Fibroblast of lung (primary cell): ENCODE measurements at places on chromosomes 2 and 18. TPM values are rescaled to one million over a fixed set of nuclear protein-coding genes. Genes with fewer than 3 reads are reported as not detected.

GRCh38 chr2:43047187-43047780 is 179.1 kb downstream of the ZFP36L2 start:
- peaks cover 21% of the 10 kb centered on the region for H3K4me1 ChIP-seq
- no peaks in the 10 kb centered on the region for H3K36me3 ChIP-seq
- no peak for DNase-seq
- H3K27ac ChIP-seq = no peak overlapping the region

DNA sequence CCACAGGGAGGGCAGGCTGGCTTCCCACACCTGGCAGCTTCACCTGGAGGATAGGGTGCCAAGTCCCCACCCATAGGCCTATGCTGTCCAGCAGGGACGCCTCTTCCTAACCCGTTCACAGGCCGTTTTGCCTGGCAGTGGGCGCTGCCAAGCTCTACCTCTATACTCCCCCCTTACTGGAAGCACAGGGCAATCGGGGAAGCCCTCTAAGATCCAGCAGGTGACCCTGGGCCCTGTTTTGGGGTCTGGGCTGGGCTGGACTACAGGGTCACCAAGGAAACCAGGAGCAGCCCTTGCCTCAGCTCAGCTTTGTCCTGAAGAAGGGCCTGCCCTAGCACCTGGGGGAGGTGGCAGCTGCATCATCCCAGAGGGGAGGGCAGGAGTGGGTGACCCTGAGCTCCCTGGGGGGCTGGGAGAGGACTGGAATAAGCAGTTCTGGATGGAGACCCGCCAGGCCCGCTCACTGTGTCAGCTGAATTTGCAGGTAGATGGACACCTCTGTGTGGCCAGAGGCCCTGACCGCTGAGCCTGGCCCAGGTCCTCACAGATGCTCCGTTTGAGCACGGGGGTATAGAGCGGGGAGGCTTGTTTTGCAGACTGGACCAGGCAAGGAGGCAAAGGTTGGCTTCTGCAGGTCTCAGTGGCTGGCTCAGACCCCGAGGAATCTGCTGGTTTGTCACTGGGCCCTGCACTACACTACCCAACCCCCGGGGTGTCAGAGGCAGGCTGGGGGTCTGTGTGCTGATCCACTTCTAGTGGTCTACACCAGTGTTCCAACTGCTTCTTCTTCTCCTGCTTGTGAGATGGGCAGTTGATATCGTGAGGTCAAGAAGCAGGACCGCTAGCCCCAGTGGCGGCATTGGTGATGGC is 163.1 kb downstream of the ASB1 start:
- DNase-seq = no peak
- H3K36me3 ChIP-seq = no peaks in the 10 kb centered on the region
- no peak overlapping the region for H3K4me3 ChIP-seq
- no peaks in the 10 kb centered on the region for H3K4me1 ChIP-seq
- H3K27ac ChIP-seq = no peak overlapping the region
- H3K27me3 ChIP-seq = no peaks in the 10 kb centered on the region

Gene C2orf66
- 0.10 TPM in 1 of 2 replicates, not detected in the other for polyA plus RNA-seq

Gene CNRIP1
- 47.7 and 58.7 TPM in 2 replicates for polyA plus RNA-seq

GRCh38 chr2:174824068-174824467 is 59.8 kb upstream of the CHRNA1 start:
- H3K27me3 ChIP-seq = no peaks in the 10 kb centered on the region
- H3K4me1 ChIP-seq = peaks cover 27% of the 10 kb centered on the region
- DNase-seq = no peak
- H3K36me3 ChIP-seq = peaks cover 7% of the 10 kb centered on the region

DNA sequence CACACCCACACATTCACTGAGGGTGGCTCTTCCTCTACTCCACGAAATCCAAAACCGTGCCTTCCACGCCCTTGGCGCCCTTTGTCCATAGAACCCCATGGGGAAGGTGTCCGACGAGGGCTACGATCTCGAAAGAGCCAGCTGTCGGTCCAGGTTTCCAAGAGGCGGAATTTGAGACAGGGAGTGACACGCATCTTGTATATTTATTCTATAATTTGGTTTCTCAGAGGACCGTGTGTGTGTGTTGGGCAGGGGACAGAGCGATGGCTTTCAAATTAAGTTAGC is 726 bp downstream of the C2orf69 start:
- H3K4me3 ChIP-seq = peak overlapping the region; percentile 82
- H3K36me3 ChIP-seq = peaks cover 1% of the 10 kb centered on the region
- no peak for DNase-seq

GRCh38 chr2:9217838-9218770 is 11.5 kb downstream of the ASAP2 start:
- no peaks in the 10 kb centered on the region for H3K27me3 ChIP-seq
- peaks cover 6% of the 10 kb centered on the region for H3K4me1 ChIP-seq
- H3K4me3 ChIP-seq = no peak overlapping the region
- DNase-seq = peak; percentile 49
- no peak overlapping the region for H3K27ac ChIP-seq
